ENCODE measurements at places on chromosomes 3 and 15.

- DNase-seq, result no peak
These were observed 4.4 kb downstream of the MYO5C start for GRCh38 chr15:52291204-52291603.

DNA sequence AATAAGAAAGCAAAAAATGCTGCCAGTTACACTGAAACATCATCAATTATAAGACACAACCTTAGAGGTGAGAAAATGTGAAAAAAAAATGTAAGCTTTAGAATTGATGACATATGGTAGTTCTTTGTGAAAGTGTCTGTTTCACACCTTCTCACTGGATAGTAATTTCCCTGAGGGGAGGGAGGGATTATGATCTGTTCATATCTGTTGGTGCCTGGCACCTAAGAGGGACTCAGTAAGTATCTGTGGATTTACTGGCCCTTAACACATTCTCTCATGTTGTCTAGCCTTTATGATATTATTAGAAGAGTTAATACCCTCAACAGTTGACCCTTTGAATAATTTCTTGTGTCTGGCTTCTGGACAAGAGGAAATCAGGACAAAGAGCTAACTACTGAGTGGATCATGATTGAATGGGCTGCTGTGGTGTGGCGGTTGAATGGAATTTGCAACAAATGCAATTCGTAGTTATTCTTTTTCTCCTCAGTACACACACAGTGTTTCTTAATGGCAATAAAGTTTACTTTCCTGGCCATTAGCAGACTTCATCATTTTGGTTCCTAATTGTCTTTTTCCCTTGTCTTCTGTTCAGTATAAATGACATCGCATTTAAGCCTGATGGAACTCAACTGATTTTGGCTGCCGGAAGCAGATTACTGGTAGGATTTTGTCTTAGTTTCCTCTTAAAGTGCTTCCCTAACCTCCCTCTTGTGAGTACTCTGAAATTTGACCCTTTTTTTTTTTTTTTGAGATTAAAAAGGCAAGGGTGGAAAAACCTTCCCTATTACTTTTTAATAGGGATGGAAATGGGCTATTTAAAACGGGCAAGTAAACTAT, 9.5 kb downstream of the IFT122 start:
- DNase-seq, result no peak

DNA sequence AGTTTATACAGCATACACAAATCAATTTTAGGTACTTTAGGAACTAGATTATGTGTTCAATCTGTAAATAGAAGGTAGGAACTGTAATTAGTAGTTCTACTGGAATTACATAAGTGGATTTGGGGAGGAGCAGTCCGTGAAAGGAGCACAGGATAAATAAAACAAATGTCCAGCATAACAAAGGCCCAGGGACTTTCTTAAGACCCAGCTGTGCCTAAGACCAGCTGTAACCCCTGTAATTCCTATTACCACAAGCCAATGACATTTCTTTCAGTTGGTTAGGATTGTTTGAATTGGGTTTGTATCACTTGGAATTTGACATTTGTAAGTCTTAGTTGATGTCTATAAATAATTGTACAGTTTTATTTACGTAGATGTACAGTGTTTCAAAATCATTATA, 4.8 kb upstream of the ZBTB20 start:
- no peak for DNase-seq

- no peak for DNase-seq
These were observed 53.0 kb upstream of the SEC22A start for GRCh38 chr3:123148772-123149171.

GRCh38 chr15:76065245-76065644, 5.5 kb downstream of the TMEM266 start:
- no peak for DNase-seq

DNA sequence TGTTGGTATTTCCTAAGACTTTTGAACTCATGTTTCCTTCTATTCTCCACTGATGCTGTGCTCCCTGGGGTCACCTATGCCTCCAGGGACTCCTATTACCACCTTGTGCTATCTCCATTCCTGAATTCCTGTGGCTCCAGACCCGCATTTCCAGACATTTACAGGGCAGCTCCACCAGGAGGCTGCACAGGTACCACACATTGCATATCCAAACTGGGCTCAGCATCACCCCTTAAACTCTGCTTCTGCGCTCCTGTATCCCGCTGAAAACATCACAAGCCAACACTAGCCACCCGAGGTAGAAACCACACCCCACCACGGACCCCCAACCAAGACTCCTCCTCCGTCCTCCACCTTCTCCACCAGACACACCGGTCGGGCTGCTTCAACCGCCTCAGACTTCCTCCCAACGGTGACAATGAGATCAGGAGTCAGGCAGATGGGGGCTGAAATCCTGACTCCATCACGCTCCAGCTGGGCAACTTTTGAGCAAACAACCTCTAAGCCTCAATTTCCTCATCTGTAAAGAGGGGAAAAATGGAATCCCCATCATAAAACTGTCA, 10.4 kb downstream of the TNK2 start:
- DNase-seq, result no peak

DNA sequence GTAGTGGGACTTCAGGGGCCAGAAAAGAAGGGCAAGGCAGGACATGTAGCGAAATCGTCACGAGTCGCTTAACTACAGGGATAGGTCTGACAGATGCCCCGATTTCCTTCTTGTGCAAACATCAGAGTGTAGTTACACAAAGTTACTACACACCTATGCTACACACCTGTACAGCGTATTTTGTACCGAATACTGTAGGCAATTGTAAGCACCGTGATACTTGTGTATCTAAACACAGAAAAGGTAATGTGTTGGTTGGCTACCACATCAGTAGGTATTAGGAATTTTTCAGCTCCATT, 515 bp upstream of the MTHFS start:
- DNase-seq, result no peak

- no peak for DNase-seq
These were observed 340.9 kb upstream of the TPRG1 start for GRCh38 chr3:188830893-188831292.

- no peak for DNase-seq
These were observed 17.0 kb upstream of the SLC9A9 start for GRCh38 chr3:143865302-143865701.

DNA sequence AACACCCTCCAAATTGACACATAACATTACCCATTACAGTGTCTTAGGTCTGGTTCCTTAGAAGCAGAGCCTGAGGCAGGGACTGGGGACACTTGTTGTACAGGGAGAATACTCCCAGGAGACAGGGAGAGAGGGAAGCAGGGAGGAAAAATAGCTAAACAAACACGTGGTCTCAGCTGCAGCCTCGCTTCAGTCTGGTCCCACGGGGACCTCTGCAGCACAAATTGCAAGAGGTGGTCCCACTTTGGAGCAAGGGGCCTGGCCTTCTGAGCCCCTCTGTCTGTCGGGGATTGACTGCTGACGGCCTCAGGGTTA, 25.0 kb upstream of the PLA2G4D start:
- no peak for DNase-seq

GRCh38 chr3:160754371-160754854, 1.6 kb upstream of the PPM1L start:
- DNase-seq, result no peak

DNA sequence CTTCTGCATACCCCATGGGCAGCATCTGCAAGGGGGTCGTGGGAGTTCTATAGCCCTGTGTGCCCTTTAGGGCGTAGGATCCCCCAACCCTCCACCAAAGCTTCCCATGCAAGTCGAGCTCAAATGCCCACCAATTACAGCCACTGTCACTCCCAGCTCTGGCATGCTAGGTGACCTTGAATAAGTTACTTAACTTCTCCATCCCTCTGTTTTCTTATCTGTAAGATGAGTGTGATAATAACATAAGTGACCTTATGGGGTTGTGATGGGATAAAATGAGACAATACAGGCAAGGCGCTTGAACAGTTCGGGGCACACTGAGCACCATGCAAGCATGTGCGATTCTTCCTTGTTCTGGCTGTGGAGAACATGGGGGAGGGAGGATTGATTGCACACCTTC, 74.8 kb upstream of the POMGNT2 start:
- DNase-seq, result no peak

DNA sequence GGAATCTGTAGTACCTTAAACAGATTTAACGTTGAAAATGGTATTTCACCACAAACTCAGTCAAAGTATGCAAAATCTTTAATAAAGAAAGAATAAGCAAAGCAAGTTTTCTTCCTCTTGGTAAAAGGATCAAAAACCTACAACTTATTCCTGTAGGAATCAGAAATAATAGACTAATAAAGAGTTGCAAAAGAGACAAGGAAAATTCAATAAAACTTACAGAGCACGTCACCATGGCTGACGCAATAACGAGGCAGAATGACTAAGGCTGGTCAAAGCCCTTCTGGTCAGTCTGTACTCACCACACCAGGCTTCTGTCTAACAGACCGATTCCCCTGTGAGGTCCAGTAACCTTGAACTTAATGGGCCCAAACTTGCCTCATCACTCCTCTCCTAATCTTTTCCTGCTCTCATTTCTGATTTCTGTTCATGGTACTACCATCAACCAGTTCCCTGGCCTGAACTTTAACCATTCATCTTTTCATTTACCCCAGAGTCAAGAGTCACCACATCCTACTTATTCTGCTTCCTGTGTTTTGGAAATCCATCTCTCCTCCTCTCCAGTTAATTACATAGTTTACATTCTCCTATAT, 5.0 kb downstream of the MASP1 start:
- no peak for DNase-seq

DNA sequence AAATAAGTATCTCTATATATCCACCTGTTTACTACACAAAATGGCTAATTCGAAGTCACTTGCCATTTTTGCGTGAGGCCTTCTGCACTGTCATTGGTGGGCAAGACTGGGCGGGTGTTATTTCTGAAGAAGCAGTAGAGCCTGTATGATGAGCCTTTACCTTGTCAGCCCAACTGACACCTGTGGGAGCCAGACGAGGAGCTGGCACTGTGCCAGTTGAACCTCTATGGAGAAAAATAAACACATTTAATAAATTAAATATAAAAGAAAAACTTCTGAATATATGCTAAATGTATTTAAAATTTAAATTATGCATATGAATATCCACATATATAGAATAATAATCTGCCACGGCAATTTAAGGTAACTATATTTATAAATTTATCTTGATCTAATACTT, 109.9 kb downstream of the SCAPER start:
- DNase-seq, result no peak

DNA sequence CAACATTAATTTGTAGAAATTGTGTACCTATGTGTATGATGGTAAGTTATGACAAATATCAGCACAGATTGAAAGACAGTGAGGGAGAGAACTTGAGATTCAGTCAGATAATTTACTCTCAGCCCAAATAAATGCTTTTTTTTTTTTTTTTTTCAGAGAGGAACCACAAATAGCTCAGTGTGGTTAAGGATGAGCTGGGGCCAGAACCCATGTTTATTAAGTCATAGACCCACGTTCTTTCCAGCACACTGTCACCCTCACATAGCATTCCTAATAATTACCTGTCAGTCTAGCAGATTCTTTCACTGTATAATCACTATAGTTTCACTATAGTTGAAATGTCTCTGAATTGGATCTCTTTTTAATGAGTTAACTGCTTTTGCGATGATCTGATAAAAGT, 246.1 kb downstream of the ZIC1 start:
- no peak for DNase-seq

GRCh38 chr3:101123081-101123480, 129.9 kb upstream of the ABI3BP start:
- no peak for DNase-seq

- no peak for DNase-seq
These were observed 41.8 kb downstream of the IQCB1 start for GRCh38 chr3:121793078-121793477.

- no peak for DNase-seq
These were observed 104.5 kb downstream of the RARB start for GRCh38 chr3:25532431-25533162.

- DNase-seq, result no peak
These were observed 8.5 kb upstream of the PLXND1 start for GRCh38 chr3:129614927-129615363.
